Esophagus mucosa (tissue), 1 donor: ENCODE measurements at places on chromosomes 6 and 20. TPM values are rescaled to one million over a fixed set of nuclear protein-coding genes. Genes with fewer than 3 reads are reported as not detected.

- ATAC-seq: no peak
These were observed 108.0 kb downstream of the ADGRG6 start for GRCh38 chr6:142409794-142410193.

DNA sequence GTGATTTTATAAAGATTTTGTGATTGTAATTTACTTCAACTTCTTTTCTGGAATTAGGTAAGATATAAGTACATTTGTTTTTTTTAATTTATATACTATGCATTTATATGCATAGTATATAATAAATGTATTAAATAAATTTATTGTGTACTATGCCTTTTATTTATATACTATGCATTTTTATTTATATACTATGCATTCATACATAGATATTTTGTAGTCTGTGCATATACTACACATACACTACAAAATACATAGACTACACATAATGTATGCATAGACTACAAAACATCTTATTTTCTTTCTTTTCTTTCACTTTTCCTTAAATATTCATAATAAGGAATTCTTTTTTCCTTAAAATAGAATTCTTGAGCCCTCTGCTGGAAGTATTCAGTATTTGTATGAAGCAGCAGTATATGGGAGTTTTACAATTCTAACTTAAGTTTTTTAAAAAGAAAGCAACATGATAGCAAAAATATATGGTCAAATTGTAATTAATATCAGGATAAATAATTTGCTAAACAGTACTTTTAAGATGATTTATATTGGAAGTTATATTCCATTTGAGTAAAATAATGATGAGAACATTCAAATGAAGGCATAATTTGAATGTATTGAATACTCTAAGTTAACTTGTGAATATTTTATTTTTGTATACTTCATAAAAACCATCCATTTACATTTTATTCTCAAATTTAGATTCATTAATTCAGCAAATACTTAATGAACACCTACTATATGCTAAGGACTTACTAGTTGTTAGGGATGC, 129.3 kb downstream of the KLHL32 start:
- no peak for ATAC-seq

DNA sequence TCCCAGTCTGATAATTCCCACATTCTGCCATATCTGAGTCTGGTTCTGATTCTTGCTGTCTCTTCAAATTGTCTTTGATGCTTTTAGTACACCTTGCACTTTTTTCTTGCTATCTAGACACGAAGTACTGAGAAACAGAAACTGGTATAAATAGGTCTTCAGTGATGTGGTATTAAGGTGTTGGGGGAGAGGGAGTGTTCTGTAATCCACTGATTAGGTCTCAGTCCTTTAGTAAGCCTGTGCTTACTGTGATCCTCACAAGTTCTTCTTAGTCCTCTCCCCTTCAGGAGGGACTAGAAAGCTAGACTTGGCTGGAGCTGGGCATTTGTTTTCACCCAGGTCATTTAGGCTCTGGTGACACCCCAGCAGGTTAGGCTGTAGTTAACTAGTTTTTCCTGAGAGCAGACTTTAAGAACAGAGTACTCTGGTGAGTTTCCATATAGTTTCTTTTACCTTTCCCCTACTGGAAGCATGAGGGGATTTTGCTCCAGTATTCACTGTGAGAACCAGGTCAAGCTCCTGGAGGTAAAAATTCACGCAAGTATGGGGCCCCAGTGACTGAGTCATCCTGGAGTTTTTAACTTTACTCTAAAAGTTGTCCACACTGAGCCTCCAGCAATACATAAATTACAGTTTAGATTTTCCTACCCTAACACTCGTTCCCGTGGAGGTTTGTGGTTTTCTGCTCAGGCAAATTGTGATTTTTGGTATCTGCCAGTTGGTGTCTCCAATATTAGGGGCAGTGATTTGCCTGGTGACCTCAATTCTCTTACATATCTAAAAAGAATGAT, 154.6 kb downstream of the CDKAL1 start:
- ATAC-seq: no peak

The BPIFA1 gene
- not detected for total RNA-seq

The GGTLC1 gene
- total RNA-seq: not detected

DNA sequence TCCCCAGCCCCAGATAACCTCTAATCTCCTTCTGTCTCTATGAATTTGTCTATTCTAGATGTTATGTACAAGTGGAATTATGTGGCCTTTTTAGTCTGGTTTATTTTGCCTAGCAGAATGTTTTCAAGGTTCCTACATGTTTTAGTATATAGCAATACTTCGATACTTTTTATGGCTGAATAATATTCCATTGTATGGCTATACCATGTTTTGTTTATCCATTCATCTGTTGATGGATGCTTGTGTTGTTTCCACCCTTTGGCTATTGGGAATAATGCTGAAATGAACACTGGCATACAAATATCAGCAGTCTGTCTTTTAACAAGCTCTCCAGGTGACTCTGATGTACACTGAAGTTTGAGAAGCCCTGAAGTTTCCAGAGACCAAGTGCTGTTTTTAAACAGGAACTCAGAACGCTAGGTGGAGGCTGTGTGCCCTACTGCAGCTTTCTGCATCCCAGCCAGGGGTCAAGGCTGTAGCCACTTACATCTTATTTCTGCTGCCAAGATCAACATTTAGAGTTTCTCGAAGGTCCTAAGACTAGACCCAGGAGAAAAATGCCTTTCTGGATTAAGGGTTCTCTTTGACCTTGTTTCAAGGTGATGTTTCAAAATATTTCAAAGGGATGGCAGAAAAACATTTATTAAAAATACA, 123.0 kb downstream of the SOBP start:
- no peak for ATAC-seq

The SULF2 gene
- total RNA-seq: 26.4 TPM

DNA sequence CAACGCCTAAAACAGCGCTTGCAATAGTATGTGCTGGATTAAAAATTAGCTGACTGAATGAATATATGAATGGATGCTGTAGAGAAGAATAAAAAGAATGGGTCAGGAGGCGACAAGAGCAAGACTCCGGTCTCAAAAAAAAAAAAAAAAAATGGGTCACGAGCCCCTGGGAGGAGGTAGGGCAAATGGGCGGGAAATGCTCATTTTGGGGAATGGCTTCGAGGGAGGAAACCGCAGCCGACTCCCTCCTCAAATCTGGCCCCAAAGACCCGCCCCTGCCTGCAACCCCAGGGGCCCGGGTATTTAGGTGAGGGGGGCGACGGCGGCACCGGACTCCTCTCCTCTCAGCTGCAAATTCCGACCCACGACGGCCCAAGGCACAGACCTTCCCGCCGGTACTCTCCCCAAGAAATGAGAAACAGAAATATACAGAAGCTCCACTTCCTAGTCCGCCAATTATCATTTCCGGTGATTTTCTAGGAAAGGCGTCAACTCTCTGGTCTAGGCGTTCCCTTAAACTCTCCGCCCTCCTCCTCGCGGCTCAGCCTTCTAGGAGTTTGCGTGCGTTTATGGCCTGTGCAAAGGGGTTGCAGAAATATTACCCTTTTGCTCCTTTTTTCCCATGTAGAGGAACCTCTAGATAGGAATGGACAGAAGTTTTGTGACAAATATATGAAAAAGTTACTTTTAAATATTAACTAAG, at the start of gene ZNF311:
Gene ZNF311, minus strand, starts transcription at position 133 of the 703 bp plus-strand sequence. CDS start 1,361 bp downstream, outside the sequence.
- ATAC-seq: peak; percentile 75

The BPI gene
- total RNA-seq: not detected

The OOEP gene
- 0.36 TPM for total RNA-seq

The PAK5 gene
- total RNA-seq: 0.52 TPM

- peak; percentile 94 for ATAC-seq
These were observed 201.2 kb upstream of the MYLIP start for GRCh38 chr6:15927531-15928225.

DNA sequence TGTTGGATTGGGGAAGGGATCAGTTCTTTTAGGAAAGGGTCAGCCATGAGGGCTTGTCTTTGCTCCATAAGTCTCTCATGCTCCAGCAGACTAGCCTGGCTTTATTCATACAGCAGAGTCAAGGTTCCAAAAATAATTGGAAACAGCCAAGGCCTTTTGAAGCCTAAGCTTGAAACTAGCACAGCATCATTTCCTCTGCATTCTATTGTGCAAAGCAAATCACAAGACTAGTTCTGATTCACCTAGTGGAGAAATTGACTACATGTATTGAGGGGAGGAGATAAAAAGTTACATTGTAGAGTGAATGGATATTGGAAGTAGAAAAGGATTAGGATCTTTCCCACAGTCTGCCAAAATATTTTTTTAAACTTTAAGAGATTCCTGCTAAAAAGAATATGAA, 159.3 kb upstream of the PLCB4 start:
- ATAC-seq: no peak

GRCh38 chr6:24649691-24650090, 3.7 kb upstream of the KIAA0319 start:
- no peak for ATAC-seq
